ENCODE measurements at places on chromosomes 7 and 10. TPM values are rescaled to one million over a fixed set of nuclear protein-coding genes. Genes with fewer than 3 reads are reported as not detected.

USP54 gene
- 4.4 TPM for polyA plus RNA-seq

NPY4R2 gene
- polyA plus RNA-seq, result not detected

PTF1A gene
- polyA plus RNA-seq, result not detected

SNCG gene
- 1,040 TPM for polyA plus RNA-seq

FRMD4A gene
- polyA plus RNA-seq, result 7.4 TPM

FBXL13 gene
- 0.82 TPM for polyA plus RNA-seq
